Fibroblast of skin of left biceps (primary cell): ENCODE measurements at places on chromosomes 1 and 21.
A peak's percentile ranks its signal among the peaks of the same experiment; 100 is the strongest.

GRCh38 chr1:59013276-59013927 is 229.6 kb upstream of the JUN start:
- no peak for DNase-seq

- DNase-seq, result peak; percentile 95
These were observed 5.5 kb downstream of the ETS2 start for GRCh38 chr21:38811257-38811656.

GRCh38 chr1:26429721-26430120 is 2.4 kb upstream of the DHDDS start:
- no peak for DNase-seq

DNA sequence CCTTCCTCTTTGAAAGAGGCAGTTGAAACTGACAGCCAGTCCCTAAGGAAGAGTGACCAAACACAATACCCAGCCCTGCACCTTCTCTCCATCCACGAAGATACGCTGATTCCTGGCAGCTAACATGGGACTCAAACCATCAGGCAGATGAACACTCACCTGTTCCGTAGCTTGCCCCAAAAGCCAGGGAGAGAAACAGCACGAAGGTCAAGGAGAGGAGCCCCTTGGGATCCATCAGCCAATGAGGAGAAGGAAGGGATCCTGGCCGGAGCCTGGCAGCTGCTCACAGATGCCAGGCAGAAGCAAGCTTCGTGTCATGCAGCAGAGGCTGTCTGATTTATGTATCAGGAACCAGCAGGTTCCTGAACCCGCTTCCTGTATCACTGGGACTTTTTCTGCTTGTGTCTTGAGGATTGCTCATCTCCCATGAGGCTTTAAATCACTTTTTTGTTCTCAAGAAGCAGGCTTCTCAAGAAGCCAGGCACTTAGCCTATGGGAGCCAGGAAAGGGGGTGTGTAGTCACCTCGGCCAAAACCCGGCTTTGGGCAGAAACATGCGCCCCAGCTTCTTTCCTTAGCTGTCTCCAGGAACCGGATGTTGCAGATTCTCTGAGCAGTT is at the start of gene SLAMF1:
Gene SLAMF1, minus strand, starts transcription at position 334 of the 618 bp plus-strand sequence. Its CDS starts 99 bp downstream, at position 235.
- no peak for DNase-seq

DNA sequence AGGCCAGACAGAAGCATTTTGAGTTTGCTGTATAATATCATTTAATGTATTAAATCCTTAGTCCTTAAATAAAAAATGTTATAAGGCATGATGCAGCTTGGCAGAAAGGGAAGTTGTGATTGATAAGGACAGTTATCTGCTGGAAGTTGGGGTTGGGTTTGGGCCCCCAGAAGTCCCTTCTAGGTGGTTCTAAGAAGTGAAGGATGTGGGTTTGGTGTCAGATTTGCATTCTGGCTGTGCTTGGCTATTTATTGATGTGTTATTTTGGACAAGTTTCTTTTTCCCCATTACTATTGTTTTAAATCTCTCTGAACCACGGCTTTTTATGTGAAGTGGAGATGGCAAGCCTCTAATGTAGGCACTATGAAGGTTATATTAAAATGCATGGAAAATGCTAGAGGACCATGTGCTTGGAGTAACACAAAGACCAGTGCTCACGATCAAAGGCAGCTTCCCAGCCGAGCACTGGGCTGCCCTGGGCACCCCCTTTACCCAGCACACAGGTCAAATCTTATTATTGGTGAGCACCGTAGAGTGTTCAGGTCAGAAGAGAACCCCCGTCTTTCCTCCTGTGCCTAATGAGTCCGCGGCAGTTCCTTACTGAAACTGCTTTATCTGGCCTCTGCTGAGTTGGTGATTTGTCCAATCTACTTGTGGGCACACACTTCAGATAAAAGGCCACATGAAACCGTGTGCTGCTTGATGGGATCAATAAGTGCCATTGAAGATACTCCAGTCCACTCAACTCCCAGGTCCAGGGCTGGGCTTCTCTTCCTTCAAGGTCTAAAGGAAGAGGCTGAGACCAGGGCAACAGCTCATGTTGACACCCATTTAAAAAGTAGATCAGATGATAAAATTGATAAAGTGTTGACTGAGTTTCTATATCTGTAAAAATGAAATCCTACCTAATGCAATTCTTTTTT is 212.0 kb downstream of the PRDM2 start:
- no peak for DNase-seq

DNA sequence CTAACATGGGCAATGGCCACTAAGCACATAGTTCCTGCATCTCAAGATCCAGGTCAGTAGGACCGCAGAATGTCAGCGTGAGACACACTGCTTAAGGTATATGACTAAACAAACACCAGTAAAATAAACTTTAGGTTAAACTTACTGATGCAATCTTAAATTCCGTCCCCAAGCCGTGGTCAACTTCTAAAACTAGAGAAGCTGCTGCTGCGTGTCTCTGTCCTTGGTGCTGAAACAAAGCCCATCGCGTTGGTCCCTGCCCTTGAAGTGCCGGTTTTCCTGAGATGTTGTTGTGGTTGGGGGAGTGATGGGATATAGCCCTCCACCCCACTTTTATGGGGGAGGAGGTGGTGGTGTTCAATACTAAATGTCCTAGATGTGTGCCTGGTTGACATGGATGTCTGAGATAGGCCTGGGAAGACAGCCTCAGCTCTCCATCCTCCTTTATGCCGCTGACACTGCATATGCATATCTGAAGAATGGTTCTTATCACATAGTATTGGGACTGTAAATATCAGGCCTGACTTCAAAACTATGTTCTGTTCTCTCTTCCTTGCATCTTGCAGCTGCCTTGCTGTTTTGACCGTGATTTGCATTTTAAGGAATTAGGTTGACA is 72.0 kb upstream of the KCNA3 start:
- no peak for DNase-seq

DNA sequence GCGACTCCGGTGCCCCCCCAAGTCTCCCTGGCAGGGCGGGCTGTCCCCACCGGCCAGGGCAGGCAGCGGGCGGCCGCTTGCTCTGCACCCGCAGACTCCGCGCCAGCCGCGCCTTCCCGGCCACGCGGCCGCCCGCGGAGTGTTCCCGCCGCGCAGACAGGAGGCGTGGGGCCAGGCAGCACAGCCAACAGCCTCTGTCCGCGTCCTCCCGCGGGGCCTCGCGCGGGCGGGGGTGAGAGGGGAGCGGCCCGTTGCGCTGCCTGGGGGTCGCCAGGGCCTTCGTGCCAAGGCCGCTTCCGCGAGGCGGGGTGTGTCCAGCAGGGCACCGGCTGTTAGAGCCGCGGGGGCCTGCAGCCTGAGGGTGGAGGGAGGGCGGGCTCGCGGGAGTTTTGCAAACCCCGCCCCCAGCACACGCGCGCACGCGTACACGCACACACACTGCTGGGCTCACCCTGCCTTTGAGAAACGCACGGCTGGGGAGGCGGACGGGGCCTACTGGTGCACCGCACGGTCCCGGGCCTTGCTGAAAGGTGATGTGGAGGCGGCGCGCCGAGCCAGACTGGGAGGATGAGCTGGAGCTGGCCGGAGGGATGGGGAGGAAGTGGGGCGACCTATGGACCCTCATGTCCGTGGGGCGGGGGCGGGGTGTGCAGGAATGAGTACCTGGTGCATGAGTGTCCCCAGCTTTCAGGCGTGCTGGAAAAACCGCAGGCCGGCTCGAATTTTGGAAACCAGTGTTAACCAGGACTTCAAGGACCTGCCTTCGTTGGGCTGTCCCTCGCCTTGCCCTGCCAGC is 41.5 kb downstream of the KIAA1614 start:
- peak; percentile 11 for DNase-seq

DNA sequence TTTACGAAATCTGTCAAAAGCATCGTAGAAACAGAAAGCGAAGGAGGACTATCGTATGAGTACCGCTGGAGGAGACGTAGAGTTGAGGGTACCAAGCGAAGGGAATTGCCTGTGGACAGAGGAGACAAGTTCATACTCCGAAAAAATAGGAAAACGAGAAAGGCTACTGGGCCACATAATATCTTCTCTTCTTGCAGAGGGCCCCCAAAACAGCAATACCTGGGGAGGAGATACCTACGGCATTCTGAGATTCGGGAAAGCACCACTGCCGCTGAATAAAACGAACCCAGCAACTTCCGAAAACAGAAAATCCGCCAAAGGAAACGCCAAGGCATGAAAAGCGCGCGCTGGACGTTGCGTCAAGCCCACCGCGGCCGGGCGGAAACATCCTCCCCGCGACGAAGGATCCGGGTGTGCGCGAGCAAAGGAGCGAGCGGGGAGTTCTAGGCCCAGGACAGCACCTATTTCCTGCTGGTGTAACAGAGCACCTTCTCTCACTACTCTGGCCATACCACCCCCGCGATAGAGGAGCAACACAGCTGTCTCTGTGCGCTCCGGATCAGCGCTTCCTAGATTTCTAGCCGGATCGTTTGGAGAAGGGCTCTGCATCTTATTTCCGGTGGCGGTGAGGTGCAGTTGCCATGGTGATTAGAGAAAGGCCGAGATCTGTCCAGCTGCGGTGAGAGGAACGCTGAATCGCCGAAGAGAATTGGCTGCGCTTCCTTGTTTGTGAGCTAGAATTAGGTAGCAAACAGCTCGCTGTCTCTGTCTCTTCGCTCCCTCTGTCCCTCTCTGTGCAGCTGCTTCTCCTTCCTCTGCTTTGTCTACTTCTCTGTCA is at the start of the genes EFCAB7 and ITGB3BP:
Gene EFCAB7, plus strand, starts transcription at position 635 of the 838 bp plus-strand sequence. CDS start 2,048 bp downstream, outside the sequence.
Gene ITGB3BP, minus strand, starts transcription at position 335 of the 838 bp plus-strand sequence. Its CDS starts 92 bp downstream, at position 243.
- peak; percentile 85 for DNase-seq

DNA sequence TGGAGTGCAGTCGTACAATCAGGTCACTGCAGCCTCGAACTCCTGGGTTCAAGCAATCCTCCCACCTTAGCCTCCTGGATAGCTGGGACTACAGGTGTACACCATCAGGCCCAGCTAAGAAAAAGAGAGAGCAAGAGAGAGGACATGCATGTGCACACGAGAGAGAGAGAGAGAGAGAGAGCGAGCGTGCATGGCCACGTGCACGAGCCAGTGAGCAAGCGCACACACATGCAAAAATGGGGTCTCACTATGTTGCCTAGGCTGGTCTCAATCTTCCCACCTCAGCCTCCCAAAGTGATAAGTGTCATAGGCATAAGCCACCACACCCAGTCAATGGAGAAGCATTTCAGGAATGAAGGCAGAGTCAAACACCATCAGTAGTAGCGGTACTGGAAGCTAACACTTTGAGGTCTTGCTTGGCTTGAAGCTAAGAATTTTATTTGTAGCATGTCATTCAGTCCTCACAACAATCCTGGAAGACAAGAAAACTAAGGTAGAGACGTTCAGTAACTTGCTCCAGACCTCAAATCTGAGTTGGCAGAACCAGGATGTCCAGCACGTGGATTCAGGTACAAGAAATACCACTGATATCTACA is 14.5 kb downstream of the GNB1 start:
- DNase-seq, result no peak

DNA sequence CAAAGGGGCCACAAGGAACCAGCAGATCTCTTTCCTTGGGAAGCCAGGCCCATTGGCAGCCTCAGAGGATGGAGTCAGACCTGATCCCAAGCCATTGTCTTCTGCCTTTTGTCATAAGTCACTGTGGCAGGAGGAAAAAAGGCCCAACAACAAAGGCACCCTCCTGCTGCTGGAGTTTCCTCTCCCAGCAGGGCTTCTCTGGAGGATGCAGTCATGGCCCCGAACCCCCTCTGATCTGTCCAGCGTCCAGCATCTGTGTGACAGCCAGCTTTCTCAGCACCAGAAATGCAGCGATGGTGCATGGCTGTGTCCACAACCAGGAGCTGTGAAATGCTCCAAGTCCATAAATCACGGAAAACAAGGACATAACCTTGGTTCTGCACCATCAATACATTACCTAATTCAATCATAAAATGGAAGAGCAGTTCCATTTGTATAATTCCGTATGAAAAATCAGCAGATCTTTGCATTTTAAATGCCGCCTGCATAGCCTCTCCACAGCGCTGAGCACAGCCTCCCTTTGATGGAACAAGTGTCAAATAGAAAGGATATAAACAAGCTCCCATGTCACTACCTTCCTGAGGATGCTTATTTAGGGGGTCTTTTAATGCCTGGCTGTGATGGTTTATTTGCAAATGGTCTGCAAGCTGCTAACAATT is 30.6 kb downstream of the AJAP1 start:
- DNase-seq, result no peak

DNA sequence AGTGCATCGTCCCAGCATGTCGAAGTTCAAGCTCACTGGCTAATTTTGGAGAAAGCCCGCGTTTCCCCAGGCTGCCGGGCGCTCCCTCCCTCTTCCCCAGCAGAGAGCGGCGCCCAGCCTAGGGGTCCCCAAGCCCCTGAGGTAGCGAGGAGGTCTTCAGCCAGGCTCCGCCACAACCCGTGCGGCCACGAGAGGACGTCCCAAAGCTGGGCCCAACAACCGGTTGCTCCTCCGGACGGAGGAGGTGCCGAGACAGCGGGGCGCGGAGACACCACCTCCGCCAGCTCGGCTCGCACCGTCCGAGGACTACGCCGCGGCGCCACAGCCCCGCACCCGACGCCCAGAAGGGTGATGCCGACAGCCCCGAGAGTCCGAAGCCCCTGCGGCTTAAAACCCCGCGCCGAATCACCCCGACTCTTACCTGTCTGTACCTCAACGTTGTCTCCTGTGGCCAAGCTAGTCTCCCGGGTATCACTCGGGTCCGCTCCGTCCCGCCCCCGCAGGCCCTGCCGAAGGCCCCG is at the start of gene DENND2C:
Gene DENND2C, minus strand, starts transcription at position 488 of the 521 bp plus-strand sequence. CDS start 44,065 bp downstream, outside the sequence.
- no peak for DNase-seq

GRCh38 chr1:21287905-21288514 is 2.3 kb downstream of the ECE1 start:
- no peak for DNase-seq

DNA sequence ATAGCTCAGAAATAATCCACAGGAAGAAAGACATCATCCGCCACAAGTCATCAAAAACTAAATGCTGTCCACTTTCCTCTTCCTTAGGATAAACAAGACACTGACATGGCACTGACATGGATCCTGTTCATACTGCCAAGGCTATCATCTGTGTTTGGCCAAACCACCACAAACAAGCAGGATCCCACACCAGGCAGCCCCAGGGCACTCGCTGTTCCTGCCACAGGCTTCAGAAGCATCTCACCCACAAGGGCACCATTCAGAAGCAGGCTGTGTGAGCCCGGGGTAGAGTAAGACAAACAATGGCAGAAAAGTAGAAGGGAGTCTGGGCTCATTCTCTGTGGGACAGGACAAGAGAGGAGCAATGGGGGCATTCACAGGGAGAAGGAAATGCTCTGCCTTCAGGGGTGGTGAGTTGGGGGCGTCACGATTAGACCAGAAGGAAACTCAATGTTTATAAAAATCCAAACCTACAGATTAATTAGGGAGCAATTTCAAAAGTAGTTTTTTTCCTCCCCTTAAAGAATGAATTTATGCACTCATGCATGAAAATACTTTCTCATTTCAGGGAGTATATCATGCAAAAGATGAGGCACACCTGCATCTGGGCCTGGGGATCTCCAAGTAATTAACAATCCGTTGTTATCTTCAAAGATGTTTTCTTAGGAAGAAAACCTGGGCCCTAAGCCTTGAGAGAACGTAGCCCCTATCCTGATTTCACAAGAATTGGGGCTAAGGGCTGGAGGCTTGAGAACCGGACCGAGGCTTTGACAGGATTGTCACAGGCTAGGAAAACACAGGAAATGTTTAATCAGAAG is 43.3 kb upstream of the ATP1A1 start:
- DNase-seq, result no peak

- no peak for DNase-seq
These were observed 21.0 kb downstream of the RCC1 start for GRCh38 chr1:28526886-28527285.
